ENCODE measurements at places on chromosomes 7 and 10. TPM values are rescaled to one million over a fixed set of nuclear protein-coding genes. Genes with fewer than 3 reads are reported as not detected.

DNA sequence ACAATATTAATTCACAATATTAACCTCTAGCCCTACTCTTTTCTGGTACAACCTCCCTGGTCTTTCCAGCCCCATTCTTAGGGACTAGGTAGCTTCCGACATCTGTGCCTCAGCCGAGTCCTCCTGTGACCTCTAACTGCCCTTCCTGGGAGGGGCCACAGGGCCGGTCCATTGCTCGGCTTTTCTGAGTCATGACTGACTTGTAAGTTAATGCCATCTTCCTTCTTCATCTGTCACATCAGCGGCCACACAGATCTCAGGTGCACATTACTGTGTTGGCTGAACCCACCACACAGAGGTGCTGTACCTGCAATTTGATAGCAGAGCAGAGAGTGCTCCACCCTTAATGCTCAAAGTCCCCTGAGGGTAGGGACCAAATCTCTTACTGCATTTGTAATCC is 4.1 kb upstream of the CPA4 start:
- peaks cover 29% of the 10 kb centered on the region for H3K4me1 ChIP-seq
- DNase-seq = no peak
- H3K27me3 ChIP-seq = no peaks in the 10 kb centered on the region
- no peak overlapping the region for H3K27ac ChIP-seq

DNA sequence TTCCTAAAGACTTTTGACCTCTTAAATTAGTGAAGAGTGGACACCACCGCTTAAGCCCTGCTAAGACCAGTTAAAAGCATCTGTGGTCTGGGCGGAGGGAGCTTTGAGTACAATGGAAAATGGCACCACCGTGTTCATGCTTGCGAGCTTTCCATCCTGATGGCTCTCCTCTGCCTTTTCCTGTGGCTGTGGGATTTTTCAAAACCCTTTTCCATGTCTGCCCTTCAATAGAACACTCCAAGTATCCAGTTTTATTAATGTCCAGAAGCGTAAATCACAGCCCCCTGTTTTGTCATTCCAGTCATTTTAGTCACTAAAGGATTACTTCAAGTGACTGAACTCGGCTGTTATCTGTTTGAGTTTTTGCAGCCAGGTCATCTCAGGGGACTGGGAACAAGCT is 181.8 kb downstream of the MGMT start:
- H3K36me3 ChIP-seq = no peaks in the 10 kb centered on the region
- H3K27me3 ChIP-seq = no peaks in the 10 kb centered on the region

- H3K36me3 ChIP-seq = no peaks in the 10 kb centered on the region
- DNase-seq = no peak
- H3K4me3 ChIP-seq = no peak overlapping the region
- H3K4me1 ChIP-seq = peaks cover 2% of the 10 kb centered on the region
- H3K27ac ChIP-seq = no peak overlapping the region
Observed at GRCh38 chr7:37713613-37714012, 30.0 kb downstream of the GPR141 start.

GRCh38 chr7:87139514-87139913 is 12.7 kb upstream of the DMTF1 start:
- no peak for DNase-seq
- H3K4me1 ChIP-seq = no peaks in the 10 kb centered on the region
- no peak overlapping the region for H3K27ac ChIP-seq
- H3K4me3 ChIP-seq = no peak overlapping the region
- no peaks in the 10 kb centered on the region for H3K36me3 ChIP-seq

- no peaks in the 10 kb centered on the region for H3K27me3 ChIP-seq
- H3K4me1 ChIP-seq = peaks cover 24% of the 10 kb centered on the region
- H3K27ac ChIP-seq = peak within 1 kb of the TSS; percentile 69
Observed at GRCh38 chr10:124092860-124093773, at the start of gene CHST15. CHST15 (minus strand) TSS chr10:124093598; CDS start chr10:124046212, 47,386 bp downstream.

The WNT8B gene
- not detected for total RNA-seq

The KLF14 gene
- not detected for total RNA-seq

DNA sequence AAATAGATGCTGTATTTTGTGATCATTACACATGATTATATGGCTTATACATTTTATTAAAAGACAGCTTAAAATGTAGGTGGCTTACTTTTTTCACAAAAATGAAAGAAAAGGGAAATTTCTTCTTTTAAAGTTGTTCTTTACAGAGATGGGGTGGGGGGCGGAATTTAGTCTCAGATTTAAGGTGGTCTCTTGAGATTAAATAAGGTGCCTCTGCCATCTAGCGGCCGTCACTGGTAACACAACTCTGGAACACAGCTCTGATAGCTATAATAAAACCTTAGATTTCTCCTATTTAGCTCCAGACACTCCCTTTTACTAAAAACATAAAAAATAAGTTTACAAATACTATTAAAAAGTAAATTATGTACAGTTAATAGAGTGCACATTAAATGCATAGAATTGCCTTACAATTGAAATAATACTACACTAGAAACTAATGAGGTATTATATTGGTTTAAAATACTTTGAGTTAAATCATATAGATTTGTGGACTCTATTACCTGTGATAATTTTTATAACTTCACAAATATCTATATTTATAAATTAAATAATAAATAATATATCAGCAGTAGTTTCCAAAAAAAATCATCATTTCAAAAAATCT is 210.9 kb downstream of the DGKB start:
- H3K27me3 ChIP-seq = no peaks in the 10 kb centered on the region
- H3K4me1 ChIP-seq = no peaks in the 10 kb centered on the region
- DNase-seq = no peak
- H3K36me3 ChIP-seq = no peaks in the 10 kb centered on the region
- H3K27ac ChIP-seq = no peak overlapping the region
- no peak overlapping the region for H3K4me3 ChIP-seq

DNA sequence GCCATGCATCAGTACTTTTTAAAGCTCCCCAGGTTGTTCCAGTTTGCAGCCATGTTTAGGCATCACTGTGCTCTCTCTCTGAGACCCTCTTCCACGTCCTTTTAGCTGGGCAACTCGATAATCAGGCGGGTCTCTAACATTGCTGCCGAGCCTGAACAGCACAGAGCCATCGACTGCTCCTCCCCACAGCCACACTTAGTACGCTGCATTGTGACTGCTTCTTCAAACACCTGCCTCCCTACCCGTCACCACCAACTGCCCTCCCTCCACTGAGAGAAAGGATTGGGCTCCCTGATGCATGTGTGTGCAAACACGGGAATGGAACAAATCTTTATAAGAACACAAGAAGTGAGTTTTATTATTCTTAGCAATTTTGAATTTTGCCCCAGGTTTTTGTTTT is 11.4 kb upstream of the TACR2 start:
- no peak overlapping the region for H3K4me3 ChIP-seq
- no peaks in the 10 kb centered on the region for H3K4me1 ChIP-seq
- no peaks in the 10 kb centered on the region for H3K27me3 ChIP-seq
- no peaks in the 10 kb centered on the region for H3K36me3 ChIP-seq
- no peak overlapping the region for H3K27ac ChIP-seq
- no peak for DNase-seq

The UTF1 gene
- total RNA-seq = not detected

The WDFY4 gene
- 10.0 TPM for total RNA-seq

The LRRTM3 gene
- total RNA-seq = not detected

The STRIP2 gene
- 1.1 TPM for total RNA-seq

DNA sequence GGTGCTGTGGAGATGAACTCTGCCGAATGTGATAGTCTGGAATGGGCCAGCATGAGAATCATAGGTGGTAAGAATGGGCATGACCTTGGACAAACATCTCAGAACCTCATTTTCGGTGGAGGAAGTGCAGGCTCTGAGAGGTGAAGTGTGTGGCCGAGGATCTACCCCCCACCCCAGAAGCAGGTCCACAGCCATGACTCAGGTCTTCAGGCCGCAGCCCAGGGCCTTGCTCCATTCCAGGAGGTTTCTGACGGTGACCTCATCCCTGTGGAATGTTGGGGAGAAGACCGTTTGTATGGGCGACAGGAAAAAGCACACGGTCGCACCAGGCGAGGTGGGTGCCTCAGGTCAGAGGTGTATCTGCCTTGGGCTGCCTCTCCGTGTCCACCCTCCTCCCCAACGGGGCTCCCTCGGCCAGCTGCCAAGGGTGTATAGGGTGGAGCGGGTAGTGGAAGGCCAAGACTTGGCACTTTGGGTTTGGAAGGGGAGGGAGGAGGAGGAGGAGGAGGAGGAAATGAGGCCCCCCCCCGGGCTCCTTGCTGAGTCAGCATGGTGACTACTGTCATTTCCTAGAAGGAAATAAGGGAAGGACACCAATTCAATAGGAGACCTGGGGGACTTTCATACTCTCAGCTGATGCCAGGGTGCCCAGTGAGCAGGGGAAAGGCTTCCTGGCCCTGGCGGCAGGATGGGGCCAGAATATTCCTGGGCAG is 168.0 kb upstream of the RHEB start:
- DNase-seq = peak; percentile 77
- H3K27me3 ChIP-seq = no peaks in the 10 kb centered on the region
- peak overlapping the region; percentile 26 for H3K4me3 ChIP-seq
- H3K36me3 ChIP-seq = no peaks in the 10 kb centered on the region
- peaks cover 45% of the 10 kb centered on the region for H3K4me1 ChIP-seq

DNA sequence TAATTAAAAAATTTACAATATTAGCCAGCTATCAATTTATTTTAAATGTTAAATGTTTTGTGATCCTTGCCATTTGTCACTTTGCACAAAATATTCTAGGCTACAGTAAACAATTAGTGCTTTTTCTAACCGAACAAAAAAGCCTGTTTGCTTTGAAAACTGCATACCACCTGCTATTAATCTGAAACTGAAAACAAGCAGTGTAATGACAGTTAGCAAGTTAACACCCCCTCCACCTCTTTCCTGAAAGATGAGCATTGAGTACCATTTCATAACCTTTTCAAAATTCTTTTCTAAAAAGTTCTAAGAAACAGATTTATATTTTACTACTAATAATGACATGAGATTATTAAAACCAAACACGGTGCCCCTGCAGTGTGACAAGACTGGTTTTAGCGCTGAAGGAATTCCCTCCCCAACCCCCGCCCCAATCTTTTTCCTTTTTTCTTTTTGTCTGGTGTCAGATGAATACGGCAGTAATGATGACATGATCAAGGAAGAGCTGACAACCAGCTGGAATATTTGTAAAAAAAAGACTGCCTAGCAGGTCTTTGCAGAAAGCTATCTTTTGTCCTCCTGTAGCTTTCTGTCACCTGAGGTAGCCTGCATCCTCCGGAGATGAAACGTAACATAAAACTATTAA is 175.6 kb downstream of the CHCHD3 start:
- H3K4me3 ChIP-seq = no peak overlapping the region
- no peaks in the 10 kb centered on the region for H3K4me1 ChIP-seq
- no peak for DNase-seq
- H3K36me3 ChIP-seq = no peaks in the 10 kb centered on the region

- no peaks in the 10 kb centered on the region for H3K36me3 ChIP-seq
- no peaks in the 10 kb centered on the region for H3K4me1 ChIP-seq
- no peaks in the 10 kb centered on the region for H3K27me3 ChIP-seq
- no peak for DNase-seq
Observed at GRCh38 chr7:39005461-39005860, 27.8 kb downstream of the POU6F2 start.

The OPN1SW gene
- not detected for total RNA-seq

The ANLN gene
- total RNA-seq = 2.4 TPM

DNA sequence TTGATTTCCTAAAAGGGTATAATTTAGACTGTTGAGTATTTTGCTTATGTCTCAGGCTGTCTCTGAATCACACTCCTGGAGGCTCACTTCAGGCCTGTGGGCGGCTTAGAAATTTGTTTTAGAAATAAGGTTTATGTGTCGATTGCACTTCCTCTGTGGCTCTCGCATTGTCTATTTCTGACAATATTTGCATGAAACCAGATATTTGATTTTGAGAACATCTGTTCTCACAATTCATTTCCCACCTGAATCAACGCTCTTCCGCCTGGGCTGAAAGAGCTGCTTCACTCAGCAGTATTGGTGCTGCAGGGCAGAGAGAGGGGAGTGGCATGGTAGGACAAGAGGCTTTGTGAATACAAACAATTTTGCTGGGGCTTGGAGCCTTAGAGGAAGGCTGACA is 262.0 kb downstream of the ADRA2A start:
- H3K27ac ChIP-seq = no peak overlapping the region
- no peak for DNase-seq
- no peak overlapping the region for H3K4me3 ChIP-seq
- no peaks in the 10 kb centered on the region for H3K27me3 ChIP-seq
- no peaks in the 10 kb centered on the region for H3K4me1 ChIP-seq

DNA sequence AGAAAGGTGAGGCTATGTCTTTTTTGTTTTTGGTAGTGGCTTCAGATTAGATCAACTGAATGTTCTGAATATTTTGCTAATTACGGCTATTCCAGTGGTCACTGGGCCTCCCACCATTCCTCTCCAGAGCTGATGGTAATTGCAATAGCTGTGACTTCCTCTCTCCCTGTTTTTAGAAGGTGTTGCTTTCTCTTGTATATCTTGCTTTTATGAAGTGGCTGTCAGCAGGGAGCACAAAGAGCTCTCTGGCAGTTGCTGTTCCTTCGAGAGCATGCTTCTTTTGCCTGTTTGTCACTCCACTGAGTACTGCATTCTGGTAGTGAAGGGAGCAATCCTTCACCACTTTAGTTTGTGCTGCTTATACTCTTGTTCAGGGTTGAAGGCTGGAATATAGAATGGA is 133.3 kb downstream of the EXOC4 start:
- no peak for DNase-seq
- H3K36me3 ChIP-seq = no peaks in the 10 kb centered on the region
- no peaks in the 10 kb centered on the region for H3K27me3 ChIP-seq
- no peak overlapping the region for H3K27ac ChIP-seq
- H3K4me3 ChIP-seq = no peak overlapping the region

The METTL27 gene
- total RNA-seq = 1.2 TPM
